ENCODE measurements at places on chromosomes 12 and 14.

- DNase-seq: no peak
Measured at GRCh38 chr14:68229423-68230100, 410.0 kb downstream of the RAD51B start.

- DNase-seq: no peak
Measured at GRCh38 chr12:27309995-27310315, 22.7 kb upstream of the BMAL2 start.

DNA sequence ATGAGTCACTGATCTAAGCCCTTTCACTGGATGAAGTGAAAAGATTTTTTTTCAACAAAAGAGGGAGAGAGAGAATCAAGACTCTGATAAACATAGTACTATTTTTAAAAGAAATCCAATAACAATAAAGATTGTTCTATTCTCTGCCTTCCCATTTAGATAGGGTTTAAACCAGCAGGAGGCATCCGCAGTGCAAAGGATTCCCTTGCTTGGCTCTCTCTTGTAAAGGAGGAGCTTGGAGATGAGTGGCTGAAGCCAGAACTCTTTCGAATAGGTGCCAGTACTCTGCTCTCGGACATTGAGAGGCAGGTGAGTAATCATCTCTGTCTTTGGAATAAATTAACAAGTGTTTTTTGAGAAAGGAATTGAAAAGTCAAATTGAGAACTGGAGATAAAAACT lies 124.9 kb downstream of the DERA start:
- DNase-seq: no peak

DNA sequence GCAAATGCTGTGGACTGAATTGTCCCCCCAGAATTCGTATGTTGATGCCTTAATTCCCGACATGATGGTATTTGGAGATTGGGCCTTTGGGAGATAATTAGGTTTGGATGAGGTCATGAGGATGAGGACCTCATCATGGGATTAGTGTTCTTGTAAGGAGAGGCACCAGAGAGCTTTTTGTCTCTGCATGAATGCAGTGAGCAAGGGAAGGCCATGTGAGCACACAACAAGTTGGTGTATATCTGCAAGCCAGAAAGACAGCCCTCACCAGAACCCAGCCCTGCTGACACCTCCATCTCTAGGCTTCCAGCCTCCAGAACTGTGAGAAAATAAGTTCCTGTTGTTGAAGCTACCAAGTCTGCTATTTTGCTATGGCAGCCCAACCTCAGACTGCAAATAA lies 51.9 kb upstream of the SMCO2 start:
- DNase-seq: no peak

GRCh38 chr14:20789230-20789813 lies 8.3 kb downstream of the RNASE6 start:
- DNase-seq: no peak

GRCh38 chr12:25993901-25994651 lies 35.6 kb downstream of the RASSF8 start:
- peak; percentile 97 for DNase-seq
